ENCODE measurements at places on chromosomes 4 and X. TPM values are rescaled to one million over a fixed set of nuclear protein-coding genes. Genes with fewer than 3 reads are reported as not detected.

Gene CT83
- not detected for polyA plus RNA-seq

GRCh38 chrX:37347420-37347819 is 1.7 kb upstream of the PRRG1 start:
- DNase-seq: no peak

- DNase-seq: no peak
Measured at GRCh38 chrX:118553042-118553710, 57.6 kb downstream of the DOCK11 start.

GRCh38 chr4:40916218-40916555 is 166.4 kb downstream of the NSUN7 start:
- no peak for DNase-seq

DNA sequence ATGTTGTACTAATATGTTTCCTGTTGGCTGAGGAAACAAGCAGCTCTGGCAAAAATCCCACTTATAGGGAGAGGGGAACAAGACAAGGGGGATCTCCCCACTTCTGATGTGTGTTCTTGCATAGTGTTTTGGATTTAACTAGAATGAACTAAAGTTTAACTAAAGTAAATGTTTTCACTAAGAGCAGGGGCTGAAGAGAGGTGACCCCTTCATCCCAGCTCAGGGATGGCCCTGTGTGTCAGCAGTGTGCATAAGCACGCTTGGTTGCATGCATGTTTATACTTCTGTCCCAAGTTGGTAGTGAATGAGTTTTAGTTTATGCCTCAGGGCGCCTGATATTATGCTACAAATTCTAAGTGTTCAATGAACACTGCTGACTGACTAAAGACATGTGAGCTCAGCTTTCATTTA is 169.4 kb downstream of the MGST2 start:
- DNase-seq: no peak

DNA sequence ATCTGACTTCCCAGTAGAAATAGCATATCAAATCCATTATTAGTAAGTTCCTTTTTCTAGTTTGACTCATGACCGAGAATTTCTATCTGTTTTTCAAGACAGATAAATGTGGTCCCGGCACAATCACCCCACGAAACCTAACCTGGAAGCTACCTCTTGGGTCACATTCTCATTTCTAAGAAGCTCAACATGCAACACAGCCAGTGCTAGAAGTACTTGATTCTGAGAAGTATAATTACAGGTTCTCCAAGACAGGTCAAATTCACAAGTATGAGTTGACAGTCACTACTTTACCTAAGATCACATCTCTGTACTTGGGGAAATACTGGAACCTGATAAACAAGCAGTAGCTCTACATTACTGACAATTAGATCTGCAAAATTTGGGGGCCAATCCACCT is 54.0 kb upstream of the PLAC1 start:
- no peak for DNase-seq

DNA sequence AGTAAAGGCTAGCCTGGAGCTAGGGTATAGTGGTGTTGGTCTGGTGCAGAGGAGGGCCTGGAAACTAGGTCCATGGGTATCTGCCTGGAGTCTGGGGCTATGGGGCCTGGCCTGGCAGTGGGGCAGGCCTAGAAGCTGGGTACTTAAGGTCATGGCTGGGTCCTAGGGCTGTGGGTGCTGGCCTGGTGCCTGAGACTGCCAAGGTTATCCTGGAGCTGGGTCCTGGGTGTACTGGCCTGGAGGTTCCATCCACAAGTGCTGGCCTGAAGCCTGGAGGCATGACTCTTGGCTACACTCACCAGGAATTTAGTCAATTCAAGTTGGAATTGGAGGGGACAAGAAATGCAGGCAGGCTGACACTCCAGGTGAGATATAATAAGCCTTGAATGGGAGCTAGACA is 108.4 kb upstream of the ZCCHC13 start:
- DNase-seq: no peak
